ENCODE measurements at places on chromosomes 5 and 9. TPM values are rescaled to one million over a fixed set of nuclear protein-coding genes. Genes with fewer than 3 reads are reported as not detected.

DNA sequence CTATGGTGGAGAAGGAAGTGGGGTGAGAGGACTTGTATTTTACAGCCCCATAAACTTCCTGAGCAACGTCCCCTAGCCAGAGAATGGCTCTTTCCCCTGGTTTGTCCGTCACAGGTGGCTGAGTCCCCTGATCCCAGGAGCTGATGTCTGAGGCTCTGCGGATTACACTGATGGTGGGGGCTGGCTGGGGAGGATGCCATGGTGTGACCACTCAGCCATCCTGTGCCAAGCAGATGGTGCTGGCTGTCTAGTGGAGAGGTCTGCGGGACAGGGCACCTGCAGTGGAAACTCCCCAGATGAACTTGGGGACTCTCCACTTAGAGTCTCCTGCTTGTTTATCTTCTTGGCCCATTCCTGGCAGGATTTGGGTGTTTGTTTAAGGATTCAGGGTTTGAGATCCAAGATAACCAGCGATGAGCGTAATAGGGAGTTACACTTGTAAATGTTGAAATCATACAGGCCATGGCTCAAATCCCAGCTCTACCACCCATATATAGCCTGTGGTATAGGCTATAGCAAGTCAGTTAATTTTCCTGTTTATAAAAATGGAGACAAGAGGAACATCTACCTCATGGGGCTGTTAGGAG is 4.7 kb upstream of the PTGS1 start:
- peaks cover 6% of the 10 kb centered on the region for H3K27me3 ChIP-seq
- no peak overlapping the region for H3K27ac ChIP-seq
- DNase-seq: no peak
- peaks cover 4% of the 10 kb centered on the region for H3K4me1 ChIP-seq

DNA sequence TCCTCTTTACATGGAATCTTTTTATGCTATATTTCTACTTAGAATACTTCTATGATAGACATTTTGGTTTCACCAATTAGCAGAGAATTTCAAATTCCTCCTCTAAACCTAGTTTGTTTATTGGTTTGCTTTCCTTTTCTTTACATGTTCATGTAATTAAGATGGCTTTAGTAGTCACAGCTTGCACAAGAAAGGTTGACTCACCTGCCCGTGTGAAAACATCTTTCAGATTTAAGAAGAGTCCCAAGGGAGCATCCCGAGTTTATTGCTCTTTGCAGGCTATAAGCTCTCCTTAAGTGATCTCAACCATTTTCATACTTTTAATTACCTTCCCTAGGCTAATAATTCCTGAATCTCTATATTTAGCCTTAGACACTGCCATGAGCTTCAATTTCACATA is 28.9 kb downstream of the TYRP1 start:
- H3K36me3 ChIP-seq: no peaks in the 10 kb centered on the region
- no peak for DNase-seq
- H3K27me3 ChIP-seq: no peaks in the 10 kb centered on the region
- H3K4me1 ChIP-seq: no peaks in the 10 kb centered on the region
- no peak overlapping the region for H3K27ac ChIP-seq

The RASGRF2 gene
- total RNA-seq: 13.3 TPM

The PRDM12 gene
- total RNA-seq: not detected

The ARHGEF37 gene
- total RNA-seq: 2.3 TPM

DNA sequence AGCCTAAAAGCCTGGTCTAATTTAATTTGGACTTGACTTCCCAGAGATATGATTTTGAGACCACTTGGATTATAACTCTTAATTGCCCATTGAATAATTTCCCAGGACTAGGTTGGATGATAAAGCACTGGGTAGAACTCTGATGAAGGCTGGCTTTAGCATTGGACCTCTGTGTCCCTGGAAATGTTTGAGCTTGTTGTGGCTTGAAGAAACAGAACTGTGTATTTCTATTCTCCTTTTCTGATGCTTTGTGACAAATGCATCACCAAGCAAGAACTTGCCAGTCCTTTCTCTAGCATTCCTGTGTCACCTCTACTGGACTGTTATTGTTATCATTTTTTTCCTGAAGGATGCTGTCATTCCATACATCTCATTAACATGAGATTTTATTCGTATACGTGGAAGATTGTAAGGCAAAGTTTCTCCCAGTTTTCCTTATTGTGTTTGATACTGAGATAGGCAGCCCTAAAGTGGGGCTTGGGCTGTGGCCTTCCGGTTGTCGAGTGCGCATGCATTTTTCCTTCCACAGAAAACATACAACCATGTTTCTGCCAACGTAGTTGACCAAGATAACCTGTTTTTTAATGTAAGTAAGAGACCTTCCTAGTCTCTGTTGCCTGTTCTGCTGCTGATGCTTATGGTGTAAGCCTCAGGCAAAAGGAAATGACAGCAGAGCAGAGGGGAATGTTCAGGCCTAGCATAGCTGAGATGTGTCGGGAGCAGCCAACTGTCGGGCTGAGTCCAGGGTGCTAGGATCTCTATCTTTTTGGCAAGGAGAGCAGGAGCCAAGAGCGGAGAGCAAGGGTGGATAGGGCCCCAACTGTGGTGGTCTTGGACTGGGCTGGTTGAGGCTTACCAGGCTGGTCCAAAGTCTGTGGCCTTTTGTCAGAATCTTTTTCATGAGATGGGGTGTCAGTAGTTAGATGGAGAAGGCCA is 2.3 kb downstream of the NTRK2 start:
- no peak for DNase-seq
- no peaks in the 10 kb centered on the region for H3K36me3 ChIP-seq
- H3K27ac ChIP-seq: no peak overlapping the region
- peaks cover 13% of the 10 kb centered on the region for H3K4me1 ChIP-seq

The BSPRY gene
- total RNA-seq: 11.7 TPM

DNA sequence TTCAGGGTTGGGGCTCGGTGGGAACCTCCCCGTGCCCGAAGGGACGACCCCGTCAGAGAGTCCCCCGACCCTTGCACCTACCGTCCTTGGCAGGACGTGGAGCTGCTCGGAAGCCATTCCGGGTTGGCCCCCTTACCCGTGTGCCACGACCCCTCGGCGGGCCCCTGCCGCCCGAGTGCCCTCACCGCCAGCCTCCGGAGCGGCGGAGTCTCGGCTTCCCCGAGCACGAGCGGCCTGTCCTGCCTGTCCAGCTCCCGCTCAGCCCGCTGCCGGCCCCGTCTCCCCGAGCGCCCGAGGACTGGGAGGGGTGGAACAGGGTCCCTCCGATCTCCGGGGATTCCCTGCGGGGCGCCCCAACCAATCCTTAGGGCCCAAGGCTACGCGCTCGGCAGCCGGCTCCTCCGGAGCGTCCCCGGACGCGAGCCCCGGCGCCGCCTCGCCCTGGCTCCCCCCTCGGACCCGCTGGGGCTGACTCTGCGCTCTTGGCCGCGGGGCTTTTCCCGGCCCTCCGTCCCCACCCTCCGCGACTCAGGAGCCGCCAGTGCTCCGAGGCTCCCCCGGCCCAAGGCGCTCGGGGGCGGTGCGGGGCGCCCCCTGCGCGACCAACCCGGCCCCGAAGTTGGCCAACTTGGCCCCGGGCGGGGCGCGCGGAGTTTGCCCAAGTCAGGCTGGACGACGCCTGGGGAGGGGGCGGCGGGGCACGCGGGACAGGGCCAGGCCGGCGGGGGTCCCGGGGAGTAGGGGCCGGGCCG is 654 bp downstream of the ADAMTS2 start:
- no peak overlapping the region for H3K27ac ChIP-seq
- no peak overlapping the region for H3K4me3 ChIP-seq
- H3K27me3 ChIP-seq: peaks cover 60% of the 10 kb centered on the region
- DNase-seq: no peak

Measured in activated naive CD8-positive, alpha-beta T cell treated with anti-CD3 and anti-CD28 coated beads for 36 hours (primary cell).